ENCODE measurements at places on chromosomes 2 and 18. TPM values are rescaled to one million over a fixed set of nuclear protein-coding genes. Genes with fewer than 3 reads are reported as not detected.

The KCTD1 gene
- 8.9 TPM for polyA plus RNA-seq

The RAB27B gene
- polyA plus RNA-seq, result 0.03 TPM

The MC5R gene
- polyA plus RNA-seq, result not detected

The XDH gene
- polyA plus RNA-seq, result not detected

The CD207 gene
- 0.03 TPM for polyA plus RNA-seq

The CEP68 gene
- polyA plus RNA-seq, result 10.0 TPM

The OR6B2 gene
- polyA plus RNA-seq, result not detected

The GKN1 gene
- polyA plus RNA-seq, result not detected

The PJVK gene
- polyA plus RNA-seq, result 0.54 TPM

The SLC8A1 gene
- 11.1 TPM for polyA plus RNA-seq

The LYPD1 gene
- polyA plus RNA-seq, result not detected

The VWA3B gene
- 0.06 TPM for polyA plus RNA-seq

The CXCR1 gene
- 0.10 TPM for polyA plus RNA-seq

The CLEC4F gene
- 2.4 TPM for polyA plus RNA-seq

The ZBTB7C gene
- polyA plus RNA-seq, result 0.80 TPM

The PRKAG3 gene
- not detected for polyA plus RNA-seq

The UGT1A5 gene
- not detected for polyA plus RNA-seq

The PSMA8 gene
- polyA plus RNA-seq, result not detected

The GULP1 gene
- polyA plus RNA-seq, result 2.4 TPM

The CHST9 gene
- 0.22 TPM for polyA plus RNA-seq

The MEP1B gene
- polyA plus RNA-seq, result not detected

The GPR39 gene
- not detected for polyA plus RNA-seq

Measured in heart right ventricle (tissue), 16 donors.